ENCODE measurements at places on chromosomes 7 and 10. TPM values are rescaled to one million over a fixed set of nuclear protein-coding genes. Genes with fewer than 3 reads are reported as not detected.

PTPN12 gene
- 27.4 TPM for polyA plus RNA-seq

C10orf67 gene
- 0.01 TPM for polyA plus RNA-seq

GRCh38 chr10:101690461-101690860 lies 4.5 kb downstream of the FBXW4 start:
- no peaks in the 10 kb centered on the region for H3K27me3 ChIP-seq
- peaks cover 34% of the 10 kb centered on the region for H3K4me1 ChIP-seq
- no peaks in the 10 kb centered on the region for H3K36me3 ChIP-seq
- no peak overlapping the region for H3K4me3 ChIP-seq
- H3K27ac ChIP-seq, result no peak overlapping the region

DNA sequence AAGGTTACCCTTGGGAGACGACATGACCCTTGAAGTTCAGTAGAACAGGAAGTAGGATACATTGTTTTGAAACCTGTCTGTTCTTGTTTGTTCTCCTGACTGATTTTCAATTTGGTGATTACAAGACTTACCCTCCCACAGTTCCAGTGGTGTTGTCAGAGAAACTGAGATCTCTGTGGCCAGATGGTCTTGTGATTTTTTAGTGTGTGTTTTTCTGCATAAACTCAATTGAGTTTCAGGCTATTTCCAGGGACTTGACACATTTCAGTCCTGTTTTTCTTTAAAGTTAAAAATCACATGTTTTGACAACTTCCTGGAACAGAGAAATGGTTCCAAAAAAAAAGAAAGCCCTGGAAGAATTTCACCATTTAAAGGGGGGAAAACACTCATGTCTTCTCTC lies 22.3 kb downstream of the PIK3CG start:
- H3K36me3 ChIP-seq, result no peaks in the 10 kb centered on the region
- no peak overlapping the region for H3K27ac ChIP-seq
- H3K4me3 ChIP-seq, result no peak overlapping the region
- H3K4me1 ChIP-seq, result no peaks in the 10 kb centered on the region

GRCh38 chr10:117946525-117947070 lies 100.1 kb downstream of the RAB11FIP2 start:
- no peak overlapping the region for H3K27ac ChIP-seq
- no peak overlapping the region for H3K4me3 ChIP-seq
- DNase-seq, result no peak

- peaks cover 16% of the 10 kb centered on the region for H3K4me1 ChIP-seq
- H3K36me3 ChIP-seq, result no peaks in the 10 kb centered on the region
- no peak overlapping the region for H3K4me3 ChIP-seq
- H3K27me3 ChIP-seq, result no peaks in the 10 kb centered on the region
- no peak for DNase-seq
Measured at GRCh38 chr10:101451667-101452069, 97.7 kb downstream of the BTRC start.

- no peaks in the 10 kb centered on the region for H3K4me1 ChIP-seq
- DNase-seq, result no peak
- no peak overlapping the region for H3K27ac ChIP-seq
- H3K27me3 ChIP-seq, result no peaks in the 10 kb centered on the region
Measured at GRCh38 chr7:134509010-134509409, 18.4 kb upstream of the AKR1B10 start.

DNA sequence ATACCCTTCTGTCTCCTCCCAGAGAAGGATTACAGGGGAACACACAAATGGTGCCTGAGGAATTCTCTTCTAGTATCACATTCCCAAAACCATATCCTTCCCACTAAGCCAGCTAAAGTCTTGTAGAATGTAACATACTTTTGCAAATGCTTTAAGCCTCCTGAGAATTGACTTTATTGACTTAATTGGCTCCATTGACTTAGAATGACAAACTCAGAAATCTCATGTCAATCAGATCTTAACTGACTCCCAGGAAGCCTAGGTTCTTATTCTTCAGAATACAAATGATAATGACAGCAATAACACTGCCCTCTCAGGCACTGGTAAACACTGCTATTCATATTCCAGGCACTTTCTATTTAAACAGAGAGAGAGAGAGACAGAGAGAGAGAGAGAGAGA lies 356.9 kb upstream of the PRKCQ start:
- no peaks in the 10 kb centered on the region for H3K36me3 ChIP-seq
- no peak for DNase-seq
- H3K4me3 ChIP-seq, result no peak overlapping the region
- no peaks in the 10 kb centered on the region for H3K27me3 ChIP-seq

Data from psoas muscle (tissue), 8 donors.